ENCODE measurements at places on chromosomes 11 and 22.

DNA sequence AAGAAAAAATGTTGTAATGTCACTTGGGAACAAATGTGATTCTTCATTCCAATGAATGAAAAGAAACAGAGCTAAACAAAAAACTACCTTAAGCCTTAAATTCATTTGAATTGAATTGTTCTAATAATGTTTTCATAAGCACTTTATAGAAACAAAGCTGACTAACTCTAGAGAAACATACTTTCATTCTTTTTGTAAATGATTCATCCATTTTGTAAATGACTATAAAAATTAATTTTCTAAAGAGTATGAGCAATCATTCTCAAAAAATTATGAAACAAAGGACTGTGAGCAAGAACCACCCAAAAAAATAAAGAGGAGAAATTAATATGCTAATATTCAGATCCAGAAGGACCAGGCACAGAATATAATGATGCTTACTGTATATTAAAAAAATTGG is 986.5 kb upstream of the CHORDC1 start:
- DNase-seq: no peak

GRCh38 chr22:39433476-39434242 is 23.2 kb upstream of the MGAT3 start:
- no peak for DNase-seq

GRCh38 chr11:75076671-75077070 is 20.0 kb downstream of the OR2AT4 start:
- no peak for DNase-seq

DNA sequence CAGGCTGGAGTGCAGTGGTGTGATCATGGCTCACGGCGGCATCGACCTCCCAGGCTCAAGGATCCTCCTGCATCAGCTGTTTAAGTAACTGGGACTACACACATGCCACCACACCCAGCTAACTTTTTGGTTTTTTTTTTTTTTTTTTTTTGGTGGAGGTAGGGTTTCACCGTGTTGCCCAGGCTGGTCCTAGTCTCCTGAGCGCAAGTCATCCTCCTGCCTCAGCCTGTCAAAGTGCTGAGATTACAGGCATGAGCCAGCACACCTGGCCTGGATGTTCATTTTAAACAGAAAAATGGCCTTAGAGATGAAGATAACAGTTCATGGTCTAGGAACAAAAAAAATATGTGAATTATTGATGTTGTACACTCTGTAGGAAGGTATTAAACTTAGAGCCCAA is 13.6 kb upstream of the SLC25A18 start:
- no peak for DNase-seq

DNA sequence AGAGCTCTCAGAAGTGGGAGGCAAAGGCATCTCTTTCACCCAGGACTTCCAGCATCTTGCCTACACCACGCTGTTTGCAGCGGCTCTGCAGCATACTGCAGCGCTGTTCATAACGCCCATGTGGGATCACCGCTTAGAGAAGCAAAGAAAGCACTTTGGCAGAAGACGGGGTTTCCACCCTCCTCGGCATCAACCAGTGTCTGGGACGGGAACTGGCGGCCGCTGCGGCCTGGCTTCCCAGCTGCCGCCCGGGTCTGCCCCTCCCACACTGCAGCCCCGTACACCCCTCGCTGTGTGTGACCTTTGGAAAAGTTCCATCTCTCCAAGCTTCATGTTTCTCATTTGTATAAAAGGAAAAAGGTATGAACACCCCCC is 545 bp upstream of the TIRAP start:
- no peak for DNase-seq

- no peak for DNase-seq
These were observed 32.5 kb downstream of the PDE3B start for GRCh38 chr11:14676068-14676467.

DNA sequence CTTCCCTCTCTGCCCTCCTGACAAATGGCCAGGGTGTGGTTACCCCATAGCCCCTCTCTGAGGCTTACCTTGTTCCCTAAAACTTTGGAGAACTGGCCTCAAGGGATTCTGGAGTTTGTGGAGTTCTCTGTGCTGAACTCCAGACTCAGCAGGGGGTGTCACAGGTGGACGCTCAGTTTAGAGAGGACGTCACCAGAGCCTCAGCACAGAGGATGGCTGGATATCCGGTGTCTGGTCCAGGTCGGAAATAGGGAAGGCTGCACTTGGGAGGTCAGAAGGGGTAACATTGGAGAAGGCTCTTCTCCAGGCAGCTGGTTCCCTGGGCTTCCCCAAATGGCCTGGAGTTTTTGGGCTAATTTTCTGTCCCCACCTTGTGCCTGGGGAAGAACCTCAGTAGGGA is 64.2 kb downstream of the ADAMTS15 start:
- DNase-seq: no peak

DNA sequence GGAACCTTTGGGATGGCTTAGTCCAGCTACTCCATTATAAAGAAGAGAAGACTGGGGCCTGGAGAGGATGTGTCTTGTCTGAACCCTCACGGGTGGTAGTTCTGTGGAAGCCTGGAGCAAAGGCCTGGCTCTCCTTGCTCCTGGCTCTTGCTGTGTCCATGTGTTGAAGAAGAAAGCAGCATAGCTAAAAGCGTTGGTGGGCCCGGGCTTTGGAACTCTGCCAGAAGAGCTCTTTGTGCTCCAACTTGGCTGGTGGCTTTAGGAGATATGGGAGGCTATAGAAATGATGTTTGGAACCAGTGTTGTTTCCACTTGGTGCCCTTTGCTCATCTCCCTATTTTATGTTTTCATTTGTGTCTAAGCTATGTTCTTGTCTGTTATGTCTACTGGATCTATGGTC is 131.1 kb downstream of the DBX1 start:
- no peak for DNase-seq

DNA sequence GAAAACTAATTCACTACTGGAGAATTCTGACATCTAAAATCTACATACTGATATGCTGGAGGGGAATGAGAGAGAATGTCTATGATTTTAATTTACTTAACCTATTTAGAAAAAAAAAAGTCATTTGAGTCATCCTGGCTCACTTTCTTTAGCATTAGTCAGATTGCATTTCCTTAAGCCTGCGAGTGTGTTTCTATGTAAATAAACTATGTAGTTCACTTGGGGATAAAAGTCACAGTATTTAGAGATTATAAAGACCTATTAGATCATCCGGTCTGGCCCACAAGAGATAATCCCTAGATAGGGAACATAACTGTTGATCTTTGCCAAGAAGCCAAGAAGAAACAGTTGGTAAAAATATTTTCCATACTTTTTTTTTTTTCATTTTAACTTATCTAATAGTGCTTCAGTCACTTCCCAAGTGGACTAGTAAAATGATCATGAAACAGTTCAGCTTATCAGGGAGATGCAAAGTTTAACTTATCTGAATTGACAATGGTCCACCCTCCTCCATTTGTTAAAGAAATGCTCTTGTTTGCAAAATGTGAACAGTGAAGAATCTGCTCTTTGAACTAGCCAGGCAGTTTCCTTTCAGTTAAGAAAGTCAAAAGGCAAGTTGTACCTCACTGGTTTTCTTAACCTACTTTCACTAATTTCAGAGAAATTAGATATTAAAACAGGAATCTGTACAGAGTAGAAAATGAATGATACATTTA is 21.2 kb upstream of the BLID start:
- DNase-seq: peak; percentile 75

- no peak for DNase-seq
These were observed 9.2 kb downstream of the OR51F2 start for GRCh38 chr11:4830346-4830745.

DNA sequence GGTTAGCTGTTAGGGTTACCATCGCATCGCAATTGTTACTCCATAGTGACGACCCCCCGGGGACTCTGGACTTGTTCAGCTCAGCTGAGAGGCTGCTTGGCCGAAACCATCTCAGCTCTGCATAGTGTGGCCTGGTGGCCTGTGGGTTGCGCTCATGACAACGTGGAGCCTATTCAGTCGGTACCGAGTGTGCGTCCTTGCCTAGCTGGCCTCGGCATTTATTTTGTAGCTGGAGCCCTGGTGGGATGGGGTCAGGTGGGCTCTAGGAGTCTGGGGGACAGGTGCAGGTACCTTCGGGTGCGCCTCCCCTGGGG is 13.5 kb downstream of the LRP5 start:
- no peak for DNase-seq

GRCh38 chr11:959027-959426 is 33.4 kb downstream of the AP2A2 start:
- no peak for DNase-seq

DNA sequence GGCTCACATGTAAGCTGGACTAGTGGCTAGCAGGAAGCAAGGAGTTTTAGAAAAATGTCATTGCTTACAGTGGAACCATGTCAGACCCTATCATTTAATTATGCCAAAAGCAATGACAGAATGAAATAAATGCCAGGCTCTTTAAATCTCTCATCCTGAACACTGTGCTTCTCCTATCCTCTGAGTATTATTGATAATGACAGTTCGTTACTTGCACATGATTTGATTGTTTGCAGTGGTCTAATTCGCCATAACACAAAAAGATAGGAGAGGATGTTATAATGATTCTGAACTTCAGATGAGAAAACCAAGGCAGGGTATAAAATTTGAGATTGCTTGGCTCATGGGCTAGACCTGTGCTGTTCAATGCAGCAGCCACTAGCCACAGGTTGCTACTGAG is 68.2 kb downstream of the FLI1 start:
- no peak for DNase-seq

DNA sequence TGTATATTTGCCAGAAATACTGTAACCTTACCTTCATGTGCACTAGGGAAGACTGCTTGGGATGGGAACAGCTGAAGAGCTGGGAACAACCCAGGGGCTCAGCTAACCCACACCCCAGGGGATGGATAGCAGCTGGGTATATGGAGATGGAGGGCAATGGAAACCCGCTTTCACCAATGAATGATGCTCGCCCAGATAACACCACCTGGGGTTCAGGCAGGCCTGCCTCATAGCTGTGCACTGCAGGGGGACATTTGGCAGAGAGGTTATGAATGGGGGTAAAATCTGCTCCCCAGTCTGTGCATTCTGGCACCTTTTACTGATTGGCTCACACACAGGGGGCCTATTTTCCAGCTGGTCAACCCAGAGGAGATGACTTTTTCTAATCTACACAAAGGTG is 170.7 kb downstream of the CHST1 start:
- no peak for DNase-seq

DNA sequence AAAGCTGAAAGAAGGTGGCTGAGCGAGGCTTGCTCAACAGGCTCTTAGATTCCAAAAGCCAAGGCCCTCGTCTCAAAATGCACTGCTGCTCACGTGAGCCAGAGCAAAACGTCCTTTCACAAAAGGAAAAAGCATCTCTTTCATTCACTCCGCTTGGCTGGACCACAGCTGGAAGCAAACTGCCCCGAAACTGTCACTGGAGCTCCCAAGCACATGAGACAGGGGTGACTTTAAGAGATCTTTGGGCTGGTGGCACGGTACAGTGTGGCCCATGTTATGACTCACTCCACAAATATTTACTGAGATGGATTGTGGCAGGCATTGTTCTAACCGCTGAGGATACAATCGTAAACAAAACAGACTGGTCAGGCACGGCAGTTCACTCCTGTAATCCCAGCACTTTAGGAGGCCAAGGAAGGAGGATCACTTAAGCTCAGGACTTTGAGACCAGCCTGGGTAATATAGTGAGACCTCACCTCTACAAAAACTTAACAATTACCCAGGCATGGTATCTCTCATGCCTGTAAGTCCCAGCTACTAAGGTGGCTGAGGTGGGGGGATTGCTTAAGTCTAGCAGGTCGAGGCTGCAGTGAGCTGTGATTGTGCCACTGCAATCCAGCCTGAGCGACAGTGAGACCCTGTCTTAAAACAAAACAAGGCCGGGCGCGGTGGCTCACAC is 3.6 kb downstream of the PLA2G6 start:
- peak; percentile 78 for DNase-seq

DNA sequence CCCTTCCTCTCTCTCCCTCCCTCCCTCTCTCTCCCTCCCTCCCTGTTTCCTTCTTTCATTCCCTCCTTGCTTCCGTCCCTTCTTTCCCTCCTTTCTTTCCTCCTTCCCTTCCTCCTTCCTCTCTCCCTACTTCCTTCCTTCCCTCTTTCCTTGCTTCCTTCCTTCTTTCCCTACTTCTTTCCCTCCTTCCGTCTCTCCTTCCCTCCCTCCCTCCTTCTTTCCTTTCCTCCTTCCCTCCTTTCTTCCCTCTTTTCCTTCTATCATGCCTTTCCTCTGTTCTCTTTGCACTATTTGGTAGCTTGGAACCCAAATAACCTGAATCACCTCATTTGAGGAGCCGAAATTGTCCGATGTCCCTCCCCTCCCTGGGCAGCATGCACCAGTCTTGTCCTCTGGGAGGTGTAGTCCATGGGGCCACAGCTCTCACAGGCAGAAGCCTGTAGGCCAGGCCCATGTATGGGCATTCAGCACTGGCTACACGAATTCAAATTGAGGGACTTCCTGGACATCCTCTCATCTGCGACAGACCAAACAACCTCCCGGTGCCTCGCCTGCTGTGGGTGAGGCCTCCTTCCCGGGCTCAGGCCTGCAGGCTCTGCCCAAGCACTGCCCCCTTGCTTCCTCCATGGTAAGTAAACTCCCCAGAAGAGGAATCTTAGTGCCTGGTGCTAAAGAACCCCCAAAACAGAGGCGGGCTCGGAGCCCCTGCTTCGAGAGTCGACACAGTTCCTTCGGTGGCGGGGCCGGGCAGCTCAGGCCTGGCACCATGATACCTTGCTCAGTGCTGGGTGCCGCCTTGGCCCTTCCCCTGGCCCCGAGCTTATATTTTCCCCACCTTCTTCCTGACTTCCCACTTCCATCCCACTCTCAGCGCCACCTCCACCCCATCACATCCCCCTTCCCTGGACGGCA is 454.1 kb upstream of the CADM1 start:
- no peak for DNase-seq

GRCh38 chr11:61609980-61610366 is 29.1 kb upstream of the SYT7 start:
- DNase-seq: no peak

DNA sequence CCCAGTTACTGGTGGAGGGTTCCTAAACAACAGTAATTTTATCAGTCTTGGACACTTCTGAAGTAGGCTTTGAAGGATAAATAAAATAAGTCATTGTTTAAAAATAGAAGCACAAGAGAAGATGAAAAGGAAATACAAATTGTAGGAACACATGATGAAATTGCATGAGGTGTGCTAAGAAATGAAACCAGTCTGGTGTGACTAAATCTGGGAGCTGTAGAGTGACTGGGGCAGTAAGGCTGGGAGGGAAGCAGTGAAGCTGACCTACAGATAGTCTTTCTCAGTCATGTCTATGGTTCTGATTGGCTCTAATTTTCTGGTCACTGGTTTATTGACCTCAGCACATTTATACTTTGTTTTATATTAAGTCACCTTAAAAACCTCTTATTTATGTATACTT is 139.1 kb downstream of the SLC17A6 start:
- no peak for DNase-seq
